ENCODE measurements at places on chromosomes 6 and 20. TPM values are rescaled to one million over a fixed set of nuclear protein-coding genes. Genes with fewer than 3 reads are reported as not detected.

The VARS2 gene
- polyA plus RNA-seq, result 18.0 TPM

The REM1 gene
- polyA plus RNA-seq, result 0.25 TPM

The SLC17A3 gene
- polyA plus RNA-seq, result not detected

The PGK2 gene
- polyA plus RNA-seq, result not detected

The SLC35B3 gene
- 12.1 TPM for polyA plus RNA-seq

The CDH4 gene
- 5.2 TPM for polyA plus RNA-seq

The C6orf58 gene
- polyA plus RNA-seq, result not detected

The TRDN gene
- polyA plus RNA-seq, result not detected

The PRRC2A gene
- polyA plus RNA-seq, result 292 TPM

The ZSCAN23 gene
- 2.4 TPM for polyA plus RNA-seq

The VIP gene
- 0.27 TPM for polyA plus RNA-seq

The CTAGE9 gene
- polyA plus RNA-seq, result not detected

The FOXC1 gene
- 7.9 TPM for polyA plus RNA-seq

The ANKRD66 gene
- not detected for polyA plus RNA-seq

The CCN6 gene
- not detected for polyA plus RNA-seq

The C20orf141 gene
- not detected for polyA plus RNA-seq

The RCAN2 gene
- polyA plus RNA-seq, result 33.2 TPM

The TCF21 gene
- polyA plus RNA-seq, result not detected

The COL10A1 gene
- polyA plus RNA-seq, result not detected
